ENCODE measurements at places on chromosomes 1 and 21.

DNA sequence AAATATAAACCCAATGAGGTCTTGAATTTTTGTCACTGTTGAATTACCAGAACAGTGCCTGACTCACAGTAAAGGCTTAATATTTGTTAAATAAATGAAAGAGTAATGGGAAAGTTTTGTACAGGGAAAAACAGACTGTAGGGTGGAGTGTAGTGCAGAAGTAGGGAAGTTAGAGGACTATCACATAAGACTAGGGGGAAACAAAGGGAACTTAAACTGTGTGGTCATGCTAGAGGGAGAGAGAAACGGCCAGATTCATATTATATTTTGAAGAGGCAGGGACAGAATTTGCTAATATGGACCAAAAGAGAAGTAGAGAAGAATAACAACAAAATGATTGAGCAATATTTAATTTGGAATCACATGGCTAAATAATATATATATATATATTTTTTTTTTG is 14.8 kb downstream of the CTSK start:
- DNase-seq: no peak

- DNase-seq: no peak
These were observed 146.5 kb upstream of the TNR start for GRCh38 chr1:175889848-175890247.

- DNase-seq: no peak
These were observed 11.8 kb downstream of the C1orf174 start for GRCh38 chr1:3888301-3888700.

- no peak for DNase-seq
These were observed 8.5 kb upstream of the RHBG start for GRCh38 chr1:156360534-156360933.

- no peak for DNase-seq
These were observed 5.9 kb downstream of the CLCA2 start for GRCh38 chr1:86429835-86430234.

DNA sequence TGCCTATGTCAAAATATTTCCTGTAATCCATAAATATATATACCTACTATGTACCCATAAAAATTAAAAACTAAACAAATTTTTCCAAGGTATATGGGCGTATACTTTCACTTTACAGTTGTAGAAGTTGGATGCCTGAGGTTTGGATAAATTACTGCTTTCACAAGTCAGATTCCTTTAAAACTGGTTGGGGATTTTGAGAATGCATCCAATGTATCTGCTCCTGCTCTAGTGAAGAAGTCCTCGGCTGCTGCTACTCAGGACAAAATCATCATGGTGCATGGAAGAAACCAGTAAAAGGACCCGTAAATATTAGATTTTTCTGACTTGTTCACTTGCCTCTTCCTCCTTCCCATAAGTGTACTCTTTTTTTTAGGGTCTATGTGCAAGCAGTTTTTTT is 841.1 kb downstream of the USP25 start:
- no peak for DNase-seq

DNA sequence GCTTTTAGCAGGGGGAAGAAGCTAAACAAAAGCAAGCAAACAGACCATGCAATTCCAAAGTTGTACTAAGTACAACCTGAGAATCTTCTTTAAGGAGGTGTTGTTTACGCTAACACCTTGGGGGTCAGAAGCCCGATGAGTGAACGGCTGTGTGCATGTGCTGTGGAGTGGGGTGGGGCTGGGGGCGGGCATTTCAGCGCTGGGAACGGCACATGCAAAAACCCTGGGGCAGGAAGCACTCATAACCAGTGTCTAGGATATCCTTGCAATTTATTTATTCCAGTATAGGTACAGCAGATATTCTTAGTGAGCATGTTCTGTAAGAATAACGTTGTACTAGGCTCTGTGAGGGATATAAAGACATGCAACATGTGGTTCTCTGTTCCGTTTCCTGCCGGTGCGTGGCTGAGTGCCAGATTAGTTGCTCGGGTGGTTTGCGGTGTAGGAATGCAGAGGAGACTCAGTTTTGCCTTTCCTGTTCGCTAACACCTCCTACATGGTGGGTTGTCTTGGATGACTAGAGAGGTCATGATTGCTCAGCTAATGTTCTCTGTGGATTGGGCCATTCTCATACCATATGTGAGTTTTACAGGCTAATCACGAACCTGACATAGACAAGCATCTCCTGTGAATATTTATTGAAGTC is 3.7 kb downstream of the FASLG start:
- DNase-seq: no peak

- DNase-seq: no peak
These were observed 23.2 kb downstream of the TRIT1 start for GRCh38 chr1:39859859-39860812.

DNA sequence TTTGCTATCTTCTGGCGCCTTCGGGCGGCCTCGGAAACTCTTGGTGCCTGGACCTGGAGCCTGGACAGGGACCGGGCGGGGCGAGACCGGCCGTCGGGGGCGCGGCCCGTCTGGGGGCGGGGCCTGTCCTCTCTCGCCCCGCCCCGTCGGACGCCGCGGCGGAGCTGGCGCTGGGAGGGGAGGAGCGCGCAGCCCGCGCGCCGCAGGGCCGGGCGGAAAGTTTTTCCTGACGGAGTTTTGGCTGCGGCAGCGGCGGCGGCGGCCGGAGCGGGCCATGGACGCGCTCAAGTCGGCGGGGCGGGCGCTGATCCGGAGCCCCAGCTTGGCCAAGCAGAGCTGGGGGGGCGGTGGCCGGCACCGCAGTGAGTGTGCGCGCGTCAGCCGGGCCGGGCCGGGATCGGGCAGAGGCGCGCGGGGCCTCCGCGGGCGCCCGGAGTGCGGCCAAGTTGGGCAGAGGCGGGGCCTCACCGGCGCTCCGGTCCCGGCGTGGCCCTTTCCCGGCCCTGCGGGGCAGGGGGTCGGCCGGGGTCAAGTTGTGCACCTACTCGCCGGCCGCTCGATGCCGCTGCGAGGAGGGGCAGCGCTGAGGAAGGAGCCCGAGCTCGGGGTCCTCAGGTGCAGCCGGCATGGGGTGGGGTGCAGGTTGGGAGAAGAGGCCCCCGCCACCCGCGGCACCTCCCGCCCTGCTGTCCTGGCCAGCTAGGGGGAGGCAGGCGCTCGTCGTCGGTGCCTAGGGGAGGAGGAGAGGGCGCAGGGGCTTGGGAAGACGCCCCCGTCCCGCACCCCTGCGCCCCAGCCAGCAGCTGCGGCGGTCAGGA is at the start of gene LDLRAP1:
Gene LDLRAP1, plus strand, starts transcription at position 182 of the 818 bp plus-strand sequence. Its CDS starts 93 bp downstream, at position 275.
- DNase-seq: no peak

DNA sequence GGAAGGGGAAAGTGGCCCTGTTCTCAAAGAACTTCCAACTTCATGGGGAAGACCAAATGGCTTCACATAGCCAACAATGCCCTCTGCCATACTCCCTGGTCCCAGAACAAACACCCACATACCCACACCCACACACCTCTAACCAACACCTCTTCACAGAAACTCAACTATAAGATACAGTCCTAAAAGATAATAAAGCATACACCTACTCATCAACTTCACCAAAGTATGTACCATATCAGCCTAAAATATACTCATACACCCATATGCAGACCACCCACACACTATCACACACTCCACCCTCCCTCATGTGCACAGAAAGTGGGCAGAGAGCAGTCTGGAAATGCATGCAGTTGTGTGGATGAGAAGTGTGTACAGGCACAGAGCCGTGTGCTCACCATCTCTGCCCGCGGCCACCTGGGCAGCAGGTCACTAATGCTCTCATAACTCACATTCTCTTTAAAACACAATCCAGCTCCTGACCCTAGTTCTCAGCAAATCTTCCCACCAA is 27.7 kb downstream of the IQGAP3 start:
- DNase-seq: no peak

DNA sequence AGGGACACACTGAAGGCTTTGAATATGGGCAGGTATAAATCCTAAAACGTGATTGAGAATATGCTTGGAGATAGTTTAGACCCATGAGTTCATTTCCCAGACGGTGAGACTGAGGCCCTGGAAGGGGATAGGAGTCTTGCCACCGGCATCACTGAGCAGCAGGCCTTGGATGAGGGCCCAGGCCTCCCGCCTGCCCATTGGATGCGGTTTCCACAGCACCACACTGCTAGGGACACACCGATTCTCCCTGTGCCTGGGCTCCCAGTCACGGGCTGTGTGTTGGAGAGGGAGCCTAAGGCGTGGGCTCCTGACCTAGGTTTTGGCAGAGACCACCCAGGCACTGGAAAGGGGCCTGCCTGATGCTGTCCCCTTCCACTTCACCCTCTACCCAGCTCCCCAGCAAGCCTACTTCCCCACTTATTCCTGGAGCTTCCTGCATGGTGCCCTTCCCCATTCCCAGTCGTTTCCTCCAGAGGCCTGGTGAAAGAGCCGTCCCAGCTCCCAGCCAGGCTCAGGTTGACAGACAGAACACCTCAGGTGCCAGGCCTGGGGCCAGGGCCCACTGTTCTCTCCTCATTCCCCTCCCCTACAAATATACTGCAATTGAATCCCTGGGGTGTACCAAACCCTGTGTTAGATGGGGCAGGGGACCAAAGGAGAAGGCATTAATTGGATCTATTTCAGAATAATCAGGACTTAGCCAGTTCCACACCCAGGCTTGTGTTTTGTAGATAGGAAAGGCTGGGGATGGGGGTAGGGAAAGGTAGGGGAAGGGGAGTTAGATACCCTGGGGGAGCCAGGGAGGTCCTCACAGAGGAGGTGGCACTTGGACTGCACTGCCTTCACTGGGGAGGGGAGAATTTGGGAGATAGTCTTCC is 3.4 kb downstream of the FOXO6 start:
- peak; percentile 56 for DNase-seq

GRCh38 chr21:14259747-14260146 is 43.8 kb downstream of the RBM11 start:
- peak; percentile 81 for DNase-seq

- no peak for DNase-seq
These were observed 729 bp downstream of the NADK start for GRCh38 chr1:1777583-1777899.

- peak; percentile 44 for DNase-seq
These were observed 48.3 kb downstream of the IL23R start for GRCh38 chr1:67214420-67215174.

DNA sequence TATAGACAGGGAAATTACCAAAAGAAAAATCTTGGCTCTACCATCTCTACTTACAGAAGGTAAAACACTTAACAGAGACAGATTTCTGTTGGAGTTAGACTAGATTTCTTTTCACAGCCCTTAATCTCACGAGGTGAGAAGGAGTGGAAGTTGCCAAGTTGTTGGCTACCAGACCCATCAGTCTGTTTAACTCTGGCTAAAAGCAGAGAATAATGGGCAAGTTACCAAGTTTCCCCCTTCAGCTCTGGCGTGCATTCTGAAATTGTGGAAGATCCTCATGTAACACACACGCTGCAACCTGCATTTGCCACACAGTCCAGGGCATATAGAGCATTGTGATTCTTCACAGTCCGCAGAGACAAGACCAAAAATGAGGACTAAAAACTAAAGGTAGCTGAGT is 49.3 kb downstream of the STX6 start:
- DNase-seq: peak; percentile 98

All from brain (organoid and tissue), 16 donors.